Large intestine (tissue), 12 donors: ENCODE measurements at places on chromosomes 7 and 10. TPM values are rescaled to one million over a fixed set of nuclear protein-coding genes. Genes with fewer than 3 reads are reported as not detected.

- DNase-seq: no peak
These were observed 780.5 kb downstream of the TYW1 start for GRCh38 chr7:67777119-67777518.

DNA sequence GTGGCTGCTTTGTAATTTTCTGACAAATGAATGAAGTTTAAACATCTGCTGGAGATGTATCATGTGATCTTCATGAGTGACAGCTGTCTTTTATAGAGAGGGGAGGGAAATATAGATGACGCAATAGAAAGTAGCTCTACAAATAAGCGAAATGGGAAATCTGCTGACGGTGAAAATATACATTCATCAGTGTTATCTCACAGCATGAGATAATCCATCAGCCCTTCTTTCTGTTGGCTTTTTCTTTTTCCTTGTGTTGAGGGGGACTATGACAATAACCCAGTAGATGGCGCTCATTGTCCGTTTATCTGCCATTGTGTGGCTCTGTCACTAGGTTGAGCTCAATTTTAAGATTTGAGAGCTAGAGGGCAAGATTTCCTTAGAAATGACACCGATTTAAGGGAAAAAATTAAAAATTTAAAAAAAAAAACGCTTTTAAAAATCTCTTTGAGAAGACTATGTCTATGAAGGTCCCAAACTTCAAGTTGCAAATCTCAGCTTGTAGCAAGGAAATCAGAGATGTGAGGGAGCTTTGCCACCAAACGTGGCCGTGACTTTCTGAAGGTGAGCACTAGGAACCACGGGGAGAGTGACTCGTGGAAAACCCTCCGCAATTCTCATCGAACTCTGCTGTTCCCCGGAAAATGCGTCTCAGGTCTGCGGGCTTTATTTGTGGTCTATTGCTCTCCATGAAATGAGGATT is 114.6 kb upstream of the SFMBT2 start:
- DNase-seq: peak; percentile 68

CTAGE8 gene
- 11.2 TPM for polyA plus RNA-seq

- DNase-seq: no peak
These were observed 129.8 kb downstream of the FRMD4A start for GRCh38 chr10:14200698-14201544.

GRCh38 chr7:25313526-25313925 is 85.2 kb upstream of the NPVF start:
- DNase-seq: no peak

ACHE gene
- 7.4 TPM for polyA plus RNA-seq

- DNase-seq: no peak
These were observed 207.0 kb upstream of the ZMIZ1 start for GRCh38 chr10:78861529-78862327.

GRCh38 chr7:45968856-45969541 is 47.9 kb upstream of the IGFBP3 start:
- DNase-seq: no peak

DNA sequence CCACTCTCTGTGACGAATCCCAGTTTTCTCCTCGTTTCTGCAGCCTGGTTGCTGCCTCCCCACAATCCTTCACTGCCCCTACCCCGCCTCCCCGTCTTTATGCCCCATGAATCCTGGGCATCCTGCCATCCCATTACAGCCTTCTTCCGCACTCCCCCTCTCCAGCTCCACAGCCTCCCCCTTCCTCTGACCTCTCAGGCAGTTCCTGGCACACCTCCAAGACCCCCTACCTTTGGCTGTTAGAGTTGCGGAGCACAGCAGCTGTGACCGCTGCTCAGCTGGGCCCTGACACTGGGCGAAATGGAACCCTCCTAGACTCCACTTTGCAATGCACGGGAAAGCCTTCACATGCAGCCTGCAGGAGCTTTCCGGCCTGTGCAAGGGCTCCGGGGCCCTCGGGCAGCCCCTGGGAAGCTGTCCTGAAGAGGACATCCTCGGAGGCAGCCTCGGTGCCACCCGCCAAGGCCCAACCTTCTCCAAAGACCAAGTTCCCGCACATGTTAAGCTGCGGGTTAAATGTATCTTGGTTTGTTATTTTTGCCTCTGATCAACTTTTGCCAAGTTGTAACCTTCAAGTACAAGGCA is 400.7 kb upstream of the MKI67 start:
- DNase-seq: peak; percentile 30

GRCh38 chr7:121537031-121537430 is 140.9 kb upstream of the FAM3C start:
- DNase-seq: no peak

- no peak for DNase-seq
These were observed 481.2 kb downstream of the KCNMA1 start for GRCh38 chr10:77156406-77156879.

- DNase-seq: no peak
These were observed 29.0 kb downstream of the KLHDC10 start for GRCh38 chr7:130099331-130099730.

GRCh38 chr7:32167256-32167655 is 97.0 kb upstream of the PDE1C start:
- DNase-seq: no peak

NOS3 gene
- polyA plus RNA-seq: 10.3 TPM

DNA sequence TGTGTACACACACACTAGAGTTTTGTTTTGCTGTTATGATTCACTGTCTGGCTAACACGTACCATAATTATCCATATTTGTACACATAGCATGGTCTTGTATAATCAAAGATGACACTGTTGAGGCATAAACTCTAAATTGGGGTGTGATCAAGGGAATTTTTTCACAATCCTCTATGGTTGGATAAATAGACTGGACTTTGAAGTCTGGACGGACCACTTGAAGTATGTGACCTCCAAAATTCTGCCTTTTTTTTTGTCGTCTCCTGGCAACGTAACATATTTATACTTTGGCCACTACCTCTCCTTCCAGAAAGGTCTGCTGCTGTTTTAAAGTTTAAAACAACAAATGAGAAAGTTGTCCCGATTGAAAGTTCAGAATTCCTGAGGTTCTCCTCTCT is 193.4 kb downstream of the CACNB2 start:
- no peak for DNase-seq

PLAU gene
- polyA plus RNA-seq: 19.6 TPM

EVX1 gene
- not detected for polyA plus RNA-seq

DNA sequence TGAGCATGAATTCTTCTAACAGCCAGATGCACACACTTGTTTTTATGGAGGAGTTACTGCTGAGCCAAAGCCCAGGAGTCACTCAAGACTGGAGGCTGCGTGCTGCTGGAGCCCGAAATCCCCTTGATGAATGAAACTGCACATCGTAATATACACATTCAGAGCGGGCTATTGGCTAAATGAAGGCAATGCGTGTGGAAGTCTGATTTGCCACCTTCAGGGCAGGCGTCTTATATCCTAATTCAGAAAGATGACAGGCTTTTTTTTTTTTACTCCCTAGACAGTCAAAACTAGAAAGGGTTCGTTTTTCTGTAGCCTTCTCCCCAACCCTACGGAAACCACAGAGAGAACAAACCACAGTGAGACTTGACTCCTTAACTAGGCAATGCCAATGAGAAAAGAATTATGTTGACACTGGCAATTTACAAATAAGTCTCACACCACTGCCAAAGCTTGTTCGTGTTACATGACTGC is 227.2 kb upstream of the KLF14 start:
- no peak for DNase-seq

- no peak for DNase-seq
These were observed 140.8 kb downstream of the GLCCI1 start for GRCh38 chr7:8109196-8110022.

- DNase-seq: no peak
These were observed 402.0 kb upstream of the NRG3 start for GRCh38 chr10:81472927-81473470.

DNA sequence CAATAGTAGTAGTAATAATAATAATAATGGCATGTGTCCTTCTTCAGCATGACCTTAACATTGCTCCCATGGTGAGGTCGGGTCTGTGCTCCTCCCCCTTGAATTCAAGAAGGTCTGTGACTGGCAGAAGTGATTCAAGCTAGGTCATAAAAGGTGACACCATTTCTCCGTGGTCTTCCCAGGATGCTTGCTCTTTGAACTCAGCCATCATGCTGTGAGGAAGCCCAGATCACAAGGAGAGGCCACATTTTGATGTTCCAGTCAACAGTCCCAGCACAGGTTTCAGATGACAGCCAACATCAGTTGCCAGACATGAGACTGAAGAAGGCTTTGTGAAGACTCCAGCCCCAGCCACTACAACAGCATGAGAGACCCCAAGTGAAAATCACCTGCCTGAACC is 83.9 kb downstream of the SEPTIN14 start:
- no peak for DNase-seq

- DNase-seq: no peak
These were observed 28.7 kb downstream of the ZEB1 start for GRCh38 chr10:31347705-31348104.

DNA sequence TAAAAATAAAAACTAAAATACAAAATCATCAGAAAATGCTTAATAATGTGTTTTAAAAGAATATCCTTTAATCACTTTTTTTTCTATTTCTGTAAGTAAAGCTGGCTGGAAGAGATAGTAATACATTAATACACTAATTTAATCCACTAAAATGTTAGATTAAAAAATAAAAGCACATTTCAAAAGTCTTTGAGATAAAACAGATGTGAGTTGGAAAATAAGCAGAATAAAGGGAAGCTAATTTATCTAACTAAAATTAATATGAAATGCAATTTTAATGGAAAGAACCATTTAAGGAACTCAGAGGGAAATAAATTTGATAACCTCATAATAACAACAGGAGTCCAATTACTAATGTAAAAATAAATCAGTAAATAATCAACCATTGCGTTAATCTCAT is 774.8 kb upstream of the MBL2 start:
- DNase-seq: no peak

TMEM139 gene
- polyA plus RNA-seq: 36.2 TPM

GRCh38 chr10:120982507-120982906 is 131.3 kb downstream of the WDR11 start:
- no peak for DNase-seq

DNA sequence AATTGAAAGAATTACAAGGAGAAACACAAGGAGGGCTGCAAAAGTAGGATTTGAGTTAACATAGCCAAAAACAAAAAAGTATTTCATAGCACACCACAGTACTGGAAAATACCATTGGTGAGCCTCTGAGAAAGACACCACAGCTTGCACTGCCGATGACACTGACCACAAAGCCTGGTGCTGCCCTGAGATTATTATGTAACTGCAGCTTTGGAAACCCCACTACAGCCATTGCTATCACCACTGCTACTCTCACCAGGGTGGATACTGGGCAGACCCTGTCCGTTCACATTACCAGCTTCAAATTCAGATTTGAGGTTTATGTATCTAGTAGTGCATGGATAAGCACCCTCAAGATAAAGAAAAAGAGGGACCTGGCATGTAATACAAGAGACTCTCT is 1246.7 kb upstream of the SORCS1 start:
- no peak for DNase-seq

DNA sequence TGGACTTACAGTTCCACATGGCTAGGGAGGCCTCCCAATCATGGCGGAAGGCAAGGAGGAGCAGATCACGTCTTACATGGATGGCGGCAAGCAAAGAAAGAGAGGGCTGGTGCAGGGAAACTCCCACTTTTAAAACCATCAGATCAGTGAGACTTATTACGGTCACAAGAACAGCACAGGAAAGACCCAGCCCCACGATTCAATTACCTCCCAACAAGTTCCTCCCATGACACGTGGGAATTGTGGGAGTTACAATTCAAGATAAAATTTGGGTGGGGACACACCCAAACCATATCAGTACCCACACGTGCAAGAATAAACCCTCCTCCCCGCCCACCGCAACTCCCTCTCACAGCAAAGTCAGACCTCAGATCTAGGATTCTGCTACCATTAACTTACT is 4.5 kb upstream of the AIFM2 start:
- DNase-seq: no peak

GRCh38 chr7:117582219-117582704 is 102.4 kb downstream of the CFTR start:
- DNase-seq: peak; percentile 67

- DNase-seq: no peak
These were observed 11.3 kb upstream of the KAZALD1 start for GRCh38 chr10:101050208-101051069.

CACNA2D1 gene
- 11.4 TPM for polyA plus RNA-seq

GRCh38 chr10:112446055-112446854 is 459 bp downstream of the ZDHHC6 start:
- DNase-seq: peak; percentile 21

- no peak for DNase-seq
These were observed 2.8 kb upstream of the LOXL4 start for GRCh38 chr10:98270786-98271185.

DNA sequence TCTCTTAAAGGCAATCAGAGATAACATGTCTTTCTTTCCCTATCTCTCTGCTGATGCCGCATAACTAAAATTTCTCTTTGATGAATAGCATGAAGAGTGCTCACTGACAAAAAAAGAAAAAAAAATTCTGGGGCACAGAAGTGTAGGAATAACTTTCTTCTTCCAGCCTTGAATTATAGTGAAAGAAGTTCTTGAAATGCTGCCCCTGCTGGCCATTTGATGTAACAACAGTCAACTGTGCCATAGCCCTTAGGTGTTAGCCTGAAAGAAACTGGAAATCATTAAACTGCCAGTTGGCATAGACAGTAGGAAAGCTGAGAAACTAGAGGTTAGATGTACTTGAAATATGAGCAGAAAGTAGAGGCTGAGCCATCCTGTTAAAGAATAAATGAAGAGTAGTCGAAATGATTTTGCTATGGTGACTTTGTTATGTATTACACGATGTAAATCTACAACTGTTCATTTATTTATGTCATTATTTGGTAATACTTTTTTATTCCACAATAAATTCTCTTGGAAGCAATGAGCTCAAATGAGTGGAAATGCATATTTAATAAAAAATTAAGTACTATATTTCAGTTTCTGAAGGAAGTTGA is 48.3 kb upstream of the FAM171A1 start:
- no peak for DNase-seq

DNA sequence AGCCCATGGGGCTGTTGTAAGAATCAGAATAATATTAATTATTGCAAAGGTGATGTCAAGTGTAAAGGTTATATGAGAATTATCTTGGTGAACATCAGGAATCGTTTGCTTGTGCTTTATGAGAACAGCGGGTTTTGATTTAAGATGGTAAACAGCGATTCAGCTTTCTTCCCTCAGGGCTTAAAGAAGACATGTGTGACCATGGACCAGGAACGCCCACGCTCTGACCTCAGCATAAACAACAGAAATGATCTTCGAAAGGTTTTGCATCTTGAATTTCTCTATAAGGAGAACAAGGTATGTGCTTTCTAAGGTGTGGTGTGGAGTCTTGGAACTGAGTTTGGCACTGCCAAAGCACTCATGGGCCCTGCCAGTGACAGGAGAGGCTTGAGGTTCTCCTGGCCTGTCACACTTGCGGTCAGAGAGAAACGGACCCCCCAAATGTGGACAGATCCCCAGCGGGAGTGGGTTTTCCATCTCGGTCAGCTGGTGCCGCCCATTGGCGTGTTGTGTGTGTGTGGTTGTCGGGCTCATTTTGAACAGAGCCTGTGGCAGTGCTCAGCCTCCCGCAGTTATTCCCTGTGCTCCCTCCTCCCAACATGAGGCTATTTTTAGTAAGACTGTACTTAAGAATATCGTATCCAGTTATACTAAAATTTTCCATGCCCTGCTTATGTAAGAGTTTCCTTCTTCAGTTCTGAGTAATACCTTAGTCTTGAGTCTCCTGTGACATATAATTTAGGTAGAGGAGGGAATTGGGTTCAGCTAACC is 7.2 kb downstream of the MINDY4 start:
- no peak for DNase-seq

- DNase-seq: no peak
These were observed 28.6 kb upstream of the RASGEF1A start for GRCh38 chr10:43295436-43295835.

SDK1 gene
- 6.4 TPM for polyA plus RNA-seq

PSD gene
- polyA plus RNA-seq: 62.0 TPM

- DNase-seq: no peak
These were observed 436.7 kb downstream of the IPMK start for GRCh38 chr10:57830877-57831560.

- DNase-seq: no peak
These were observed 37.8 kb downstream of the CLRN3 start for GRCh38 chr10:127854769-127855590.
